ENCODE measurements at places on chromosomes 4 and X. TPM values are rescaled to one million over a fixed set of nuclear protein-coding genes. Genes with fewer than 3 reads are reported as not detected.
A peak's percentile ranks its signal among the peaks of the same experiment; 100 is the strongest.

DNA sequence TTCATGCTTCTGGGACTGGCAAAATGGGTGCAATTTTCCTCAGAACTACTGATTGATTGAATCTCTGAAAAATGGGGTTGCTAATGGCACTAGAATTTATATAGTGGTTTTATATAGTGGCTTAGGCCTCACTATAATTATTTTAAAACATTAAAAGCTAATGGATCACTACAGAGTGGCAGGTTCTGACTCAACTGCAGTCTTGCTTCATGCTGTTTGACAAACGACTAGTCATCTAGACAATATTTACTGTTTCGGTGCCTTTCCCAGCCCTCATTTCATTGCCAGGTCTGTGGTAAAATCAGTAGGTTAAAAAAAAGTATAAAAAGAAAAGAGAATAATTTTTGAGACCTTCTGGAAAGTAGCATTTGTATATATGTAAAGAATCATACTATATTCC lies 352.8 kb upstream of the ATOH1 start:
- DNase-seq: no peak

The GABRG1 gene
- total RNA-seq: 0.15 TPM

DNA sequence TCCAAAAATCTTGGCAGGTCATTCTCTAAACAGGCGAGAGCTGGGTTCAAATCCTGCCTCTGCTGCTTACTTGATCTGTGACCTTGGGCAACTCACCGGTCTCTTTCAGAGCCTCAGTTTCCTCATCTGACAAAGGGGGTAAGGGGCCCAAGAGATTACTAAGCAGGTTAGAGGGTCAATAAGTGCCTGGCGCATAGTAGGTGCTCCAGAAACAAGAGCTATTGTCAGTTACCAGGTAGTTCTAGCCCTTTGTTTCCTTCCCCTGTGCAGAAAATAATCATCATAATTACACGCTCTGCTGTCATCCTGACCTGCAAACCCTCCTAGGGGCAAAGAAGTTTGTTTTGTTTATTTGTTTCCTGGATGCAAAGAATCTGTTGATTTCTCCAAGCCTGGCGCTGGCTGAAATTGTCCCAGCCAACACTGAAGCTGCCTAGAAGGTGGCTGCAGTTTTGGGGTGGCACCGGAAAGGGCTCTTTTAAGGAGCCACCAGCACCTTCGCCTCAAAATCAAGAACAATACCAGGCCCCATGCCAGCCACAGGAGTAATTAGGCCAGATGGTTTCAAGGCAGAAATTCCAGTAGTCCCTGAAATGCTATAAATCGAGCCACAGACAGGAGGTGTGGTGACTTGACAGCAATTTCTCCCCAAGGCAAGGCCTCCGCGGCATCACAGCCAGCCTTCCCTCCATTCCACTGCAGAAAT lies 10.2 kb upstream of the KIAA0232 start:
- no peak for DNase-seq

GRCh38 chr4:101953949-101954348 lies 163.4 kb downstream of the BANK1 start:
- DNase-seq: peak; percentile 12

GRCh38 chr4:2432991-2433530 lies 14.3 kb downstream of the CFAP99 start:
- no peak for DNase-seq

Measured in thyroid gland (tissue), 4 donors.